ENCODE measurements at places on chromosomes 12 and 14.

DNA sequence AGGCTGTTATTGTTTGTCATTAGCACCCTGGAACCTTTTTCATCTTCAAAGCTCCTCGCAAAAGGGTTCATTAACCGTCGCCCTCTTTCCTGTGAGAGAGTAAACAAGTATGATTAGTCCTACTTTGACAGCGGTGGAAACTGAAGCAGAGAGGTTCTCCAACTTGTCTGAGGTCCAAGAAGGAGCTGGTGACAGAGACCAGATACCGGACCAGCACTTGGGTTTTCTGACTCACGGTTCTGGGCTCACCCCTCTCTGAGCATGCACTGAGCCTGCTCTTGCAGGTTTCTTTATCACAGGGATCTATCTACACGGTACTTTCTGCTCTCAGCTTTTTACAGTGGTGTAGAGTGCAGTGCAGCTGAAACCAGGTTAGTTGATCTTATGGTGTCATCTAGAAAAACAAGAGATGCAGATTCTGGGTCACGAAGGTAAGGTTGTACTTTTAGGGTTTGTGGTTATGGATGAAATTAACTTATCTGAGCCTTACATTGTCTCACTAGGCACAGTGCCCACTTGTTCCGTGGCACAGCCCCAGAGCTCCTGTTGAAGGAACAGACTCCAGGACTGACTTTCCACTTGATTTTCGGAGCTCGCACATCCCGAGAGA is 62.1 kb downstream of the PPP2R5C start:
- no peak for DNase-seq

- DNase-seq: no peak
These were observed 92.2 kb downstream of the FLRT2 start for GRCh38 chr14:85622106-85622505.

GRCh38 chr12:47382305-47382704 is 302.5 kb upstream of the AMIGO2 start:
- DNase-seq: no peak

GRCh38 chr12:71581206-71581605 is 82.4 kb downstream of the ZFC3H1 start:
- no peak for DNase-seq

DNA sequence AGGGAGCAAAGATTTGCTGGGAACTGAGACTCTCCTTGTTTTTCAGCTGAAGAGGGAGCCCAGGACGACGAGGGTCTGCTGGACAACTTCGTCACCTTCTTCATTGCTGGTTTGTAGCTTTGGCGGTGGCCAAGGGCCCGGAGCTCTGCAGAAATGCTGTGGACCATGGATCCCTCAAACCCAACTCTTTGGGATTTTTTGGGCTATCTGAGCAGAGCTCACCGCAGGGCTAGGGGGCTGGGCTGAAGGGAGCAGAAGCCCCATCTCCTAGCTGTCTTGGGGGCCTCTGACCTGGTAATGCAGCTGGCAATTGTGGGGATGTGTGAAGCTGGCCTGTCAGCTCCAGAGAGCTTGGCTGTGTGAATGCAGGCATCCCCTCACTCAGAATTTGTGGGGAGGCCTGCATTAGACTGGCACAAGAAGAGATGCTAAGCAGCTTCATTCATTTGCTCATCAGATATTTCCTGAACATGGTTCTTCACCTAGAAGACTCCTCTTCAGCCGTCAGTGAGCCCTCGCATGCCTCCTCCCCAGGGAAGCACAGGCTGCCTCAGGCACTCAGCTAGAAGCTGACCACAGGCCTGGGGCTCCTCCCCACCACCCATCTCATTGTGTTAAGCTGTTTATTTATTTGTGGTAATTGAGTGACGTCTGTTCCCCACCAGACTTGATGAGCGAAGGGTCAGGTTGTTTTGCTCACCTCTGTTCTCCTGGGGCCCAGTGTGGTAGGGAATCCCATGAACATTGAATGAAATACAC is 32.2 kb downstream of the CYP46A1 start:
- no peak for DNase-seq

GRCh38 chr12:94618995-94619695 is 31.2 kb downstream of the TMCC3 start:
- DNase-seq: no peak

Measured in germinal center (tissue), 1 donor.